NCI-H1105 (cell line): ENCODE measurements at places on chromosomes 5 and 9.

DNA sequence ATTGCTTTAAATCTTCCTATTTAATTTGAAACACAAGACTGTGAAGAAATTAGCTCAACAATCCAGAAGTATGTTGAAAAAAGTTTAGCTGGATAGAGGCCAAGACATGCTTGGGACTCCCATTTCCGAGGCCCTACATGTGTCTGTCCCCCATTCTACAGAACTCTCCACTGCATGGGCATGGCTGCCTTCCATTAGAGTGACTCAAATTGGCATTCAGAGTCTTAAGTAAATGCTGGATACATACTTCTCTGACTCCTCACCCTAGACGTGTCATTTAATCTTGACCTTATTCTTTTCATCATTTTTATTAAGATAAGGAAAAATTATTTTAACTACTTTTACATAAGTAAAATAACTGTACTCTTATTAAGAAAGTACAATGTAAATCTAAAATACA, 530.4 kb upstream of the CDH9 start:
- no peak for DNase-seq

- DNase-seq, result no peak
Observed at GRCh38 chr9:109213285-109214121, 46.5 kb upstream of the FRRS1L start.

DNA sequence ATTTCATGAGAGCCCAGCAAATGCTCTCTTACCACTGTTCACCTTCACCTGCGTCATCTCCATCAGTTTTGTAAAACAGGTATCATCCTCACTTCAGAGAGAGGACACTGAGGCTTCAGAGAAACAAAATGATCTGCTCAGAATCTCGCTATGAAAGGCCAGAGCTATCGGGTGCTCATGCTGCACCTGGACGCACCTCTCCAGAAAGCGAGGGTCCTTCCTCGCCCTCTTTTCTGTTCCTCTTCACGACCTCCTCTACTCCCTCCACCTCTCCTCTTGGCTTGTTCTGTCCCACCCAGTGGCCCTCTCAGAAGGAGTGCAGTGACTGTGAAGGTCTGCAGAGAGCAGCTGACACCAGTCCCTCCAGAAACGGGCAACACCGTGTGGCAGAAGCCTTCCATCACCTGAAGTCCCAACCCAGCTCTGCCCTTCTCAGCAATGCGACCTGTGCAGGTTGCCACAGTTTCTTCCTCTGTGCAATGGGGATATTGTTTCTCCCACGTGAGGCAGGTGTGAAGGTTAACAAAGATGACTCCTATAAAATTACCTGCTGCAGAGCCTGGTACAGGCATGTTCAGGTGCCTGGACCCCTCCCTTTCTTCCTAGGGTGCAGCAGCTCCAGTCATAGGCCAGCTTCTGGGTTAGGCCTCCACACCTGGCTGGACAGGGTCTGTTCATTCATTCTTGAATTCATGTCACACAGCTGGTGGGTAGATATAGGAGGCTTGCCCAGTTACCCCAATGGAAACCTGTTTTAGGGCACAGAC, 45.3 kb upstream of the ANGPTL2 start:
- no peak for DNase-seq

- no peak for DNase-seq
Observed at GRCh38 chr5:174305241-174305681, 259.8 kb downstream of the NSG2 start.

- no peak for DNase-seq
Observed at GRCh38 chr5:95163079-95163478, 121.8 kb downstream of the MCTP1 start.

GRCh38 chr5:82307451-82307850, 29.3 kb upstream of the RPS23 start:
- no peak for DNase-seq

- DNase-seq, result no peak
Observed at GRCh38 chr5:60333005-60333571, 366.9 kb downstream of the DEPDC1B start.

DNA sequence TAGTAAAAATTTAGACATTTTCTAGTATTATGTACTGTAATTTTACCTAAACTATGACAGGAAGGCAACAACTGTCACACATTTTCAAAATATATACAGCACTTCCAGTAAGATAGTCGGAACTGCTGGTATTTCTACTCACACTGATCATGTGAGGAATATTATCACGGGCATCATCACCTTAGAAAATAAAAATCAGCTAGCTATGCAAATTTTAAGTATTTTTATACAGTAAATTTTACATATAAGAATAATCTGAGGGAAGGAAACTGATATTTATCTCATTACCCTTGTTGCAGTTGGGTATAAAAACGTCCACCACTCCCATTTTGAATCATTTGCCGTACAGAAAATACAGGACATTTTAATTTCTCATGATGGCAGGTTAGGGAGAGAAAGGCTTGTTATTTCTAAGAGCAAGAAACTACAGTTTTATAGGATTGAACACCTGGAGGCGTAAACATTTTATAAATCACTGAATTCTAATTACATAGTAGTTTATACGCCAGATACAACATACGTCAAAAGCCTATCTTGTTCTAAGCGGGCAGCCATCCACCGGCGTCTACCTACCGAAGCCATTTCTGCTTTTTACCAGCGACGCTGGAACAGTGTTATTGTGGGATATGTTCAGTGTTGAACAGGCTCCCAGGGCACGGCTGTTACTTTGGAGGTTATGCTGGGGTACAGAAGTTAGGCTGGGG, 729 bp upstream of the TNPO1 start:
- no peak for DNase-seq

DNA sequence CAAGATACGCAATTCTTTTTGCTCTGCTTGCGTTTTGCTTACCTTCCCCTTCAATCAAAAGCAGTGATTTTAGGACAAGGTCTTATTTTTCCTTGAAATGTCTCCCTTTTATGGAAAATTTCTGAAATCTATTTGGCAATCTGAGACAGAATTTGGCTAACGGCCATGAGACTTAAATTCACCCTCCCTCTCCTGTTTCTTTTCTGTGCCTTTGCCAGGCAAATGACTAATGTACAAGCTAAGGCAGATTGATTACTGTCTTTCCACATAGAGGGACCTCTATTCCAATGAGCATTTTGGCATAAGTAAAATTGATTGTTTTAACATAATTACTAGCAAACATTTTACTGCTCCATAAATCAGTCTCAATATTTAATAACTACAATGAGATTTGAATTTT, 31.7 kb downstream of the FAM81B start:
- DNase-seq, result no peak

DNA sequence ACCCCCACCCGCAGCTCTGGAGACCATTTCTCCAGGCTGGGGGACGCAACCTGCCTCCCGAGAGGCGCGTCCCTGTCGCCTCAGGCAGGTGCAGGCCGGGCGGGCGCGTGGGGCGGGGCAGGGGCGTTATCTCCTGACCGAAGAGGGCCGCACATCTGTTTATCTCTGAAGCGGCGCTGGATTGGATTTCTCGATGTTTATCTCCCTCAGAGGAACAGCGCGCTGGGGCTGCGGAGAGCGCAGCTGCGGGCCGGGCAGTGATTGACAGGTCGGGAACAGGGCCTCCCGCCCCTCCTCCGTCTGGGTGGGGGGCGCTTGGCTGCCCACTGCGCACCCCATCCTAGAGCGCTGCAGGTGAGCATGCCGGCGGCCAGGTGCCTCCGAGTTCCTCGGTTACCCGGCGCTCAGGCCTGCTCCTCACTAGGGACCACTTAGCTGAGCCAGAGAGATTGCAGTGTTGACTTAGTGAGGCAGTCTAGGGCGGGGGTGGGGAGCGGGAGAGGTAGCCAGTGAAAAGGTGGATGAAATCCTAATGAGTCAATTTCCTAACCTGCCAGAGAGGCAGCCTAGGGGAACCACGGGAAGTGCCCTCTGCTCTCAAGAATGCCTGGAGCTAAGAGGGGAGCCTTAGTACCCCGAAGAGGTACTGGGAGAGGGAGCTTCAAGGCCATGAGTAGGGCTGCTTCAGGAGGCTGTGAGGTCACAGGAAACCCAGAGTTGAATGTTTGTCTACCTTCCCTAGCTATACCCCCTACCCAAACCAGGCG, 39.6 kb upstream of the TIFAB start:
- DNase-seq, result peak; percentile 79

DNA sequence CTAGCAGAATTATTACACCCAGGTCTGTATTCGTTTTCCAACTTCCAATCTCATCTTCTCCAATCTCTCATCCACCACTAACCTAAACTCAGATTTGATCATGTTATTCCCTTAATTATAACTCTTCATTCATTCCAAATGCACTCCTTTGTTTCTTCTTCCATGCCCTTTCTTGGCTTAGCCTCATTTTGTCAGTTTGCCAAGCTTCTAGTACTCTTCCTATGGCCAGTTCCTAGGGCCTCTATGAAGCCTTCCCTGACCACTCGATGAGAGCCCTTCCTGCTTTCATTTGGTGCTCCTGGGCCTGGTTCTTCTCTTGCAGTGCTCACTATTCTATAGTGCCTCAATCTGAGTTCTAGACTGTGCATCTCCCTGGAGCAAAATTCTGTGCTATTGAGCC, 5.8 kb downstream of the FAM219A start:
- no peak for DNase-seq

- DNase-seq, result no peak
Observed at GRCh38 chr5:94777056-94777880, 158.8 kb downstream of the SLF1 start.

DNA sequence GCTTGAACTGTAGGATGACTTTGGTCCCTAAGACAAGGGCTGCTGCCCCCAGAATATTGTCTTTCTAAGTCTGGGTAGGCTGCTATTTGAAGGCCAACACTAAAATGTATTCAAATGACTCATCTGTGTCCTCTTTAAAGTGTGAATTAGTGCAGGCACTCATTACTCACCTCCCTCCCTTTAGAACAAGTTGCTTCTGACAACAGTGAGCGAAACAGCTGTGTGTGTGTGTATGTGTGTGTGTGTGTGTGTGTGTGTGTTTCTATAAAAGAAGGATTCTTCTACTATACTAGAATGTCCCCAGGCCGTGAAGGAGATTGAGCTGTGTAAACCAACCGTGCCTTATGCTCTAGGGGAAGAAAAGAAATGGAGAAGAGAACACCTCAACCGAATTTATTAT, 1337.2 kb downstream of the PTPRD start:
- DNase-seq, result no peak

GRCh38 chr5:122933956-122934355, 88.5 kb downstream of the SNX24 start:
- no peak for DNase-seq

GRCh38 chr9:33225319-33226147, 14.4 kb upstream of the SPINK4 start:
- DNase-seq, result peak; percentile 56

DNA sequence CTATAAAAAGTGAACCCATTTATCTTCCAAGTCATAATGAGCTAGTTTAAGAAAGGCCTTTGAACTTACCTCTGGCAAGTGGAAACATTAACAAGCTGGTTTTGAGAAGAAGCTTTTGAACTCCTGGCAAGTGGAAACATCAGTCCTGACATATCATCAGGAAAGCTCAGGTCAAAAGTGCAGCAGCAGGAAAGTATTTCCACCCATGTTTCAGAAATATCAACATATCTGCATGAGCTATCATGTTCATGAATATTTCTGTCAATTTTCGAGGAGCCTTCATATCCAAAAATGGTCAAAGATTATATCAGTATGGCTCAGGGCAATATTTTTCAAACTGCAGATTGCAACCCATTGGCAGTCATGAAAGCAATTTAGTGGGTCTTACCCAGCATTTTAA, 133.9 kb downstream of the PLK2 start:
- DNase-seq, result no peak

DNA sequence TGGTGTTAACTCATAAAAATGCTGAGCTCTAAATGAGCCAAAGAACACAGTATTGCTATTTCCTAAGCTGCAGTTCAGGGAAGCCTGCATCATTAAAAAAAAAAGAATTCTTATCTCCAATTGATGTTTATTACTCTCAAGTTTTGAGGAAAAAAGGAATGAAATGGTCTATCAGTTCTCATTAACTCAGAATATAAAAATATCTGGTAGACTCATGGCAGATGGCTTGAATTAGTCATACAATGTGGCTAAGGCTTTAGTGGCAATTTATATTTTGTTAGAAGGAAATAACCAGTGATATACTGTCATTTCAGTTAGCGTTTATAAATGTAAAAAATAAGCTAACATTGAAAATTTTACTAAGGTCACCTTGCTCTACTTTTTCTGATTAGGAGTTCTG, 1403.4 kb upstream of the C9orf72 start:
- DNase-seq, result no peak

GRCh38 chr9:111868475-111868874, 28.1 kb upstream of the UGCG start:
- DNase-seq, result no peak

GRCh38 chr5:773517-774264, 10.8 kb downstream of the ZDHHC11B start:
- no peak for DNase-seq

- no peak for DNase-seq
Observed at GRCh38 chr9:99095565-99095964, 9.3 kb upstream of the TGFBR1 start.

DNA sequence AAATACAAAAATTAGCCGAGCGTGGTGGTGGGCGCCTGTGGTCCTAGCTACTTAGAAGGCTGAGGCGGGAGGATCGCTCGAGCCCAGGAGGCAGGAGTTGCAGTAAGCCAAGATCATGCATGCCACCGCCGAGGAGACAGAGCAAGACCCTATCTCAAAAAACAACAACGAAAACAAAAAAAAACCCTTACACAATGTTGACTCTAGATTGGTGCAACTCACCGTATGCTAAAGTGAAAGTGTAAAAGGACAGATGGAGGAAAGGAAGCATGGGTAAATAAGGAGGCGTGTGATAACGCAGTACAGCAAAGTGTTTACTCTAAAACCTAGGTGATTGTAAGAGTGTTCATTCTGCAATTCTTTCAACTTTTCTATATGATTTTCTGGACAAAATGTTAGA, 15.9 kb upstream of the RUFY1 start:
- DNase-seq, result no peak

GRCh38 chr9:76266649-76267283, 127.5 kb downstream of the RFK start:
- peak; percentile 51 for DNase-seq

- DNase-seq, result peak; percentile 45
Observed at GRCh38 chr5:71757590-71758543, 38.8 kb downstream of the CARTPT start.

DNA sequence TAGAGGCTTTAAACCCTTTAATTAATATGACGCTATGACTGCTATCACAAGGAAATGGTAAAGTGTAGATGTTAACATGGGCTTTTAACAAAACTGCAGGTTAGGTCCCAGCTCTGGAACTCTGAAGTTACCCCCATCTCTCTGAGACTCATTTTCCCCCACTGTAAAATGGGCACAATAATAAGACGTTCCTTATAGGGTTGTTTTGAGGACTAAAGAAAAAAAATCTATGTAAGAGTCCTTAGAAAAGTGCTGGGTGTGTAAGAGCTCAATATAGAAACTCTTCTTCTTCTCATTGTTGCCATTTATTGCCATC, 45.8 kb upstream of the STK32A start:
- DNase-seq, result no peak

- DNase-seq, result no peak
Observed at GRCh38 chr9:105005186-105005585, 77.2 kb upstream of the ABCA1 start.

- peak; percentile 50 for DNase-seq
Observed at GRCh38 chr9:74773886-74774479, 113.7 kb downstream of the TRPM6 start.

- DNase-seq, result no peak
Observed at GRCh38 chr5:7876867-7877266, 7.9 kb downstream of the MTRR start.

GRCh38 chr5:137657073-137657472, 78.8 kb downstream of the KLHL3 start:
- DNase-seq, result no peak
